Endodermal cell (in vitro differentiated cells): ENCODE measurements at places on chromosomes 7 and 10.

DNA sequence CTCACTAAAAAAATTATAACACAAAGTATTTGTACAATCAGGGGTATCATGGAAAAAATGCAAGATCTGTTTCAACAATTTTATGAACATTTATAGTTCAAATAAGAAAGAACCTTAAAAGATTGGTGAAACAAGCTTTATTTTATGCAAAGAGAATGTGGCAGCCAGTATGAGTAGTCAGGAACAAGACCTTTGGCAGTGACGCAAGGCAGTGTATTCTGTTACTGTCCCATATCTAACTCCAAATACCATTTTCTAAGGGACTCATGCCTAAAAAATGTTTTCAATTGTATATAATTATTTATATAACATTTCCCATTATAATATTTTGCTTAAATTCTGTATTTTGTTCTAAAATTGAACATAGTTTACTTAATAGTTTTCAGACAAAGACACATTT is 19.1 kb upstream of the FAM53B start:
- no peak for DNase-seq

DNA sequence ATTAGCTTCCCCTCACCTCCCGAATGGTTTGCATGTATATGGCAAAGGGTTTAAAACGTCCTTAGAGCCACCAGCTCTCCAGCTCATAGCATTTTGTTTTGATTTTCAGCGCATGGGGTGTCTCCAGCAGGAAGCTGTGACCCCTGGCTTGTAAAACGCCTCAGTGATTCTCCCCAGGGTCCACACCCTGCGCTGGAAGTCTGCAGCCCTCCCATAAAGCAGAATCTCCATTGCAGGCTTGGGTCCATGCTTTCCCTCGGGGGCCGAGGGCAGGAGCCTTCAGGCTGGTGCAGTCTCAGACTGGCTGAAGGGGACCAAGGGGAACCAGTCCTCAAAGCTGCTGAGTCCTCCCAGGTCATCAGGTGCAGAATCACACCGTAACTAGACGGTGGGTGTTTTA is 109.7 kb downstream of the VIPR2 start:
- DNase-seq = no peak

- no peak for DNase-seq
Measured at GRCh38 chr10:113450046-113450804, 102.6 kb upstream of the HABP2 start.

GRCh38 chr7:39300276-39300675 is 265.9 kb upstream of the YAE1 start:
- no peak for DNase-seq

GRCh38 chr7:3279147-3279818 is 21.8 kb upstream of the SDK1 start:
- no peak for DNase-seq

DNA sequence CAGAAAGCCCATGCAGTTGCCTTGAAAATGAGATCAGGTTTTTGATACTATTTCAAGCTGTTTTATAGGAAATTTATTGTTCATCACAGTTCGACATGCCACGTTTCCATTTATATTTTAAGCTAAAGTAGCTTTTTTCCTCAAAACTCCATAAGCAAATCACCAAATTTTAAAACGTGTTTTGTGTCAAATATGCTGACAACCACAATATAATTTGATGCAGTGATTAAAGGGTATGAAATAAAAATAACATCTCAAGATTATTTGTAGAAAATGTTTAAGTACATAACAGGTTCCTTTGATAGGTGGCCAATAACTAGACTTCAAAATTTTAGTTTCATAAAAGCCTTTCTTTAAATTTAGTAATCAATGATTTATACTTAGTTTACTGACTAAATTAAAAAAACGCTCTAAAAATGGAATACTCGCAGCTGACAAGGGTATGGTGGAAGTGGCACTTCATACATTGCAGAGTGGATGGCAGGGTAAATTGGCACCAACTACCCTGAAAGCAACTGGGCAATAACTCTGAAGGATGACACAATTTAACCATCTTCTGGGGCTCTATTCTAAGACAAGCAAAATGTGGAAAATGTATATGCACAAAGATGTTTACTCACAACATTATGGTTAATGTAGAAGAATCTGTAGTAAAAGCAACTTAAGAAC is 481.6 kb downstream of the TNS3 start:
- DNase-seq = no peak

DNA sequence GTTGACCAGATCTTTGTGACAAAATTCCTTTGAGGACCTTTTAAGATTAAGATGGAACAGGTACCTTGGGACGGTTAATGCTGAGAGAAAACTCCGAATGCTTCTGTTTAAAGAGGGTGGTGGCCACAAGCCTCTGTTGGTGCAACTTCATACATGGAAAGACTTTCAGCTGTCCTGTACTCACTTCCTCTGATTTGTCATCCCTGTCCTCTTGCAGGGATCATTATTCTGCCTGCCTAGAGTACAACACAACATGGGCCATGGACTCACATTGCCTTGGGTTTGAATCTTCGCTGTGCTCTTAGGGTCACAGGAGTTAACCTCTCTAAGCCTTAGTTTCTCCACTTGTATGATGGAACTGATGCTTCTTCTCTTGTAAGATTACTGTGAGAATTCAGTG is 75.1 kb downstream of the ENTPD1 start:
- DNase-seq = no peak

- DNase-seq = no peak
Measured at GRCh38 chr10:61784354-61785133, 117.0 kb upstream of the ARID5B start.
